DMS79 (cell line): ENCODE measurements at places on chromosomes 1 and 21.

DNA sequence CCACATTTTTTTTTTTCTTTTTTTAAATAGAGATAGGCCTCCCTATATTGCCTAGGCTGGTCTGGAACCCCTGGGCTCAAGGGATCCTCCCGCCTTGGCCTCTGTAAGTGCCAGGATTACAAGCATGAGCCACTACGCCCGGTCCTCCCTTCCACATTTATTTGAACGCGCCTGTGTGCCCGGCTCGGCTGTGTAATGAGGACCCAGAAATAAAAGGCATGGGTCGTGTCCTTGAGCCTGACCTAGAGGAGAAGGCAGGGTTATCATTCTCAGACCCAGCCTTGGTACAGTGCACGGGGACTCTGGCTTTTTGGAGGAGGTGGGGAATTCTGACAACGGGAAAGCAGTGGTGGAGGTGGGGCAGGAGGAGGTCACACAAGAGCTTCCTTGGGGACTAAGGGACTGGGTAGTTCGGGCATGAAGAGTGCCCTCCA is 841 bp downstream of the CENPF start:
- DNase-seq, result no peak

DNA sequence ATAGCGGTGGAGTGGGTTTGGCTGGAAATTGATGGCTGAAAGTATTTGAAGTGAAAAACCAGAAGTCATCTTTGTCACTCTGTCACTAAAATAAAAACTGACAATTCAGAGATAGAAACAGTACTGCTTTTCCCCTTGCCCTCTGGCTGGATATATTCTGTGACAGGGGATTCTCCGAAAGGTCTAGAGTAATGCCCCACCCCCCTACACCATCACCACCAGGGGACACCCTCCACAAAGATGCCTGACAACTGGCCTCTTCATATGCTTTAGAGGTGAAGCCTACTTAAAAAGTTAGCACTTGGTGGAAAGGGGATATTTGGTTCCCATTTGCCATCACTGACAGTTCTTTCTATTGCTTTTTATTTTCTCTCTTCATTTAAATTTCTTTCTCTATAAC is 73.5 kb downstream of the SGIP1 start:
- DNase-seq, result no peak

DNA sequence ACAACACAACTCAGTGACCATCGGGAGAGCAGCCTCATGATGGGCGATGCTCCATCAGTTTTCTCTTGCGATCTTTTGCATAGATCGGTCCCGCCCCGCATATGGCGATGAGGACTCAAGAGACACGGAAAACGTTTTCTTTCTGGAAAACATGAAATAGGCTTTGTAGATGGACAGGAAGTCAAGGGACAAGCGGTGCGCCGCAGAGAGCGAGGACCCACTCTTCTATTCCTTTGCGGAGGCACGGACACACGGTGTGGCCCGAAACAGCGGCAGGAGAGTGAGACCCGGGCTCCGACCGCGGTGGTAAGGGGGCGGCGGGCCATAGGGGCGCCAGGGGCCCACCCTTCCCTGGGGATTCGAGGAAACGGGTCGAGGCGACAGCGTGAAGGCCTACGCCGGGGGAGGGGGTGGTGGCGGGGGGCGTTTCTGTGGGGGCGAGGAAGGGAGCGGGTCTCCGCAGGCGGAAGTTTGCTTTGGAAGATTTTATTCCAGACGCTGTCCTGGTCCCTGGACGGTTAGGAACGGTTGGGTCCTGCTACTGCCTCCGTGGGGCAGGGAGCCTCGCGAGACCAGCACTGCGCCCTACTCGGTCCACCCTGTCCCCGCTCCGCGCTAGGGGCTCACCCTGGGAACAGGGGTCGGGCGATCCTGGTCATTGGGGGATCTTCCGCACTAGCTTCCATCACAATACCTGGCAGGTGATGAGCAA is 796 bp upstream of the TDRKH start:
- no peak for DNase-seq

DNA sequence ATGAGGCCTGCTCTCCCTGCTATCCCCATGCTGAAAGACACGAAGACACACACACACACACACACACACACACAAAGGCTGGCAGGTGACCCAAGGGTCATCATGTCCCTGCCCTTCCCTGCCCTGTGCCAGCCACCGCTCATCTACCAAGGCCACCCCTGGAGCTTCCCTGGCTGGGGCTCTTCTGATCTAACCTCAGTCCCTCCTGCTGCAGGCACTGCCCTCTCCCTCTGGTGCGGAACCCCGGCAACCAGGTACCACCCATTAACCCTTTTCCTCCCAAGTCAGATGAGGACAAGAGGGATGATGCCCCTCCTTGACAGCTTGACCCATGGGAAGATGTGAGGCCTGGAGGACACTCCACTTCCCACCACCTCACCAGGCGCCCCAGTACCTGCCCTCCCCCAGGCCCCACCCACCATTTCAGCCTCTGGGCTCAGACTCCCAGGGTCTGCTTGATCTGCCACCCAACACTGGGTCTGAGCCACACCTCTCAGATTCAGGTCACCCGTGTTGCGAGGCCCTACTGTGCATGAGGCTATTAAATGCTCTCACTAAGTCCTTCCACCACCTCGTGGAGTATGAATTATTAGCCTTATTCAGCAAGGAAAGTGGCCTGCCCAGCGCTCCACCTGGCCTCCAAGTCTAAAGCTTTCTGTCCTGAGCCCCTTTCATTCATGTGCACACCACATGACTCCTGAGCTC is 2.5 kb downstream of the SDC3 start:
- DNase-seq, result no peak

GRCh38 chr21:30726726-30727125 is 8.1 kb upstream of the KRTAP21-3 start:
- no peak for DNase-seq

DNA sequence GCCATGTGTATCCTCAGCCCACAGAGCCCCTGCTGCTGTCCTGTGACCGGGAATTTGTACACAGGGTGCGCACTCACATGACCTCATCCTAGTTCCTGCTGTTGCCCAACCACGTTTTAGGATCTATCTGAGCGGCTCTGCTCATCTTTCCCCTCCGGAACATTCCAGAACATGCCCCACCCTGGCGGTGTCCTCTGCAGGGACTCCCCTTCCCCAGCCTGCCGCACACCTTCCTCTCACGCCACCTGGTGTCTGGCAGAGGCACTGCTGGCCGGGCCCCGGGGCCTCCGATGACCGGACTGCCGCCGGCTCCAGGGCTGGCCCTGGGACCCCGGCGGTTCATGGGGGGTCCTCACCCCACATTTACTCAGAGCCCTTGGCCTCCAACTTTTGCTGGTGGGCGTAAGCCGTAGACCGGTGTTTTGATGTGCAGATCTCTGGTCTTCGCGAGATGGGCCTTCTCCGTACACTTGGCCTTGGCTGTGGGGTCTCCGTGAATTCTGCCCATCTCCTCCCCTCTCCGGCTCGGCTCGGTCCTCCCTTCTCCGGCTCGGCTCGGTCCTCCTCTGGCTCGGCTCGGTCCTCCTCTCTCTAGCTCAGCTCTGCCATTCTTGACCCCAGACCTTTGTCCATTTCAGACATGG is 29.5 kb downstream of the ARHGEF16 start:
- no peak for DNase-seq

DNA sequence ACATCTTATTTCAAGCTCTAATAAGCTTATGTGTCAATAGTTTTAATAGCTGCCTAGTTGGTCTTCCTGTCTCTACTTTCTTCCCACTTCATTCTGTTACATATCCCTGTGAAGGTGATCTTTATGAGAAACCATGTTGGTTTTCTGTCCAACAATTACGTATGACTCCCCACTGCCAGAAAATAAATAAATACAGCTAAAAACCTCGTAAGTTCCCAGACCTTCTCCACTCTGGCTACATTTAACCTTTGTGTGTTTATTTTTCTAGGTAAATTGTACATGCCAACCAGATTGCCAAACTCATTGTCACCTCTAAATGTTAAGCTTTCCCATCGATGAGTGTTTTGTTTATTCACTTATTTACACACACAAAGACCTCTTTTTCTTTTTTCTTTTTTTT is 147.2 kb downstream of the CRB1 start:
- no peak for DNase-seq

DNA sequence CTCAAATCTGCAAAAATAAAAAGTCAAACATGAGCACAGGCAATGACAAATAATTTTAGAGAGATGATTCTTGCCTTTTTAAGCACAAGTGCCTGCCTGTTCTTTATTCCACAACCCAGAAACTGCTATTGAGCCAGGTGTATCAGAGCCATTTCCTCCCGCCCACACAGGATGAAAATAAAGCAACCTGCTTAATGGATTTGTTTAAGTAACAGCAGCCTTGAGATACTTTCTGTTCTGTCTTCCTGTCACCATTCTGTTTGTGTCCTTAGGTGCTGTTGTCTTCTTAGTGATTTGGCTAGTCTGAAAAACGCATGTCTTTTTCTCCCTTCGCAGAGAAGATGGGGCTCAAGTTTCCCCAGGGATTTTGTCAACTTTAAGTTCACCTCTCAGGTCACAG is 11.4 kb downstream of the RPE65 start:
- no peak for DNase-seq

DNA sequence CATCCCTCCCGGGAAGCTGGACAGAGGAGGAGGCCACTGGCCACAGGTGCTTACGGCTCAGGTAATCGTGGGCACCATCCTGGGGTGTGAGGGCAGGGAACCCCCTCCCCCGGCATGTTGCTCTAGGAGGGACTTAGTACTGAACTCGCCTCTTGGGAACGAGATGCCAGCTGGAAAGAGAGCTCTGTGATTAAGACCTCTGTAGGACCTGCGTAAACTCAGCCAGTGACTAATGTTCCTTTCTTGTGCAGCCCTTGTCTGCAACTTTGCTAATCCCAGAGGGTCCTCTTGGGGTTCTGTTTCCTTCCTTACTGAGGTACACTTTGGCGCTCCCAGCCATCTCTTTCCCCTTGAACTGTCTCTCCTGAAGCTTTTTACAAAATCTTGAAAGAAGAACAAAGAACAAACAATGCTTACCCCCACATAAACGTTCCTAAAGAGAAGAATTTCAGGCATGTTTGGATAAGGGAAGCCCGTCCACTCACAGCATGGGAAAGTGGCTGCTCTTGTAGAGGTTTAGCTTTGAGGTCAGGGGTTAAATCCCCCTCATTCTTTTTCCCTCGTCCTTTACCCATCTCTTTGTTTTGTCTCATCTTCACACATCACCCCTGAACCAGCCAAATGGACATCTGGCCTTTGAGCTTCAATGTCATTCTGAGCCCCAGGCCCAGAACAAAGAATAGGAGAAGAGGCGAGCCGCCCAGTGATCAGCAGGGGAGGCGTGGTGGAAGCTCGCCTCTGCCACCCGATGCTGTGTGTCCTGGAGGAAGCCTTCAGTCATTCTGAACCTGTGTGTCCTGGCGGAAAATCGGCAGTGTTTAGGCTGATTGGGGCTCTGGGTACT is 37.4 kb downstream of the CITED4 start:
- DNase-seq, result no peak

DNA sequence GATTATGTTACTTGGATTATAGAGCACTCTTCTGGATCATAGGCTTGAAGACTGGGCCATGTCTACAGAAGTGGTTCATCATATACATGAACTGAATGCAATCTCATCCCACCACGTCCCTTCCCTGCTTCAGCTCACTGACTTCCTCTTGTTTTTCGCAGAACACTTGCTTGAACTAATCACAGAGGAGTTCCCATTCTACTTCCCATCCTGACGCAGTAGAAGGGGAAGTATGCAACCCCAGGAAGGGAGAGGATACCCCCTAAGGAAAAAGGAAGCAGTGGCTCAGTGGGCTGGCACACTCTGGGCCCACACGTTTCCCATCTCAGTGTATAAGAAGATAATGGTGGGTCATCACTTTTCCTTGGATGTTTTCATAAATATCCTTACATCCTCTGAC is 36.2 kb downstream of the CASQ2 start:
- DNase-seq, result no peak

DNA sequence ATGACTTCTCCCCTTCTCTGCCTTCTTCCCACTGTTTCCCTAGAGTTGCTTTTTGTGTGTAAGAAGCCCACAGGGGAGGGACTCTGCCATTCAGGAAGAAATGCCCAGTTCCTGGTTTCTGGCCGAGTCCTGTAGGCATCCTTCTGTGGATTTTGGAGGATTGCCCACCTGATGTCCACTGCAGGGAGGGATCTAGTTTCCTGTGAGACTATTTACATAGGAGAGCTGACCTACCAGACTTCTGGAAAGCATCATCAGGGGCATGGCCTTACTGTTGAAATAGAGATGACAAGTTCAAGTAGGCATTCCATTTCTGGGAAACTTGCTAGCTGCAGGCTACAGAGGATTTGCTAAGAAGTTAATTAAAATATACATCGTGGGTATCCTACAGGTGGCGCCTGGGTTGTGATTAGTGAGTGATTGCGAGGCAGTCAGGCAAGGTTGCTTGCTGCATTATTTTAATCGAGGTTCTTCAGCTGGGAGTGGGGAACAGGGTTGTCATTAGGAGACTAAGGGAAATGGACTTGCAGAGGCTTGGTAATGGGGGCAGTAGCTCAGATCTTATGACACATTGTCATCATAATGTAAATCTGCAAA is 148.7 kb downstream of the HHAT start:
- DNase-seq, result no peak

GRCh38 chr1:16387201-16388188 is 20.5 kb downstream of the SZRD1 start:
- DNase-seq, result peak; percentile 92

GRCh38 chr21:37763298-37763697 is 153.0 kb downstream of the KCNJ6 start:
- no peak for DNase-seq

DNA sequence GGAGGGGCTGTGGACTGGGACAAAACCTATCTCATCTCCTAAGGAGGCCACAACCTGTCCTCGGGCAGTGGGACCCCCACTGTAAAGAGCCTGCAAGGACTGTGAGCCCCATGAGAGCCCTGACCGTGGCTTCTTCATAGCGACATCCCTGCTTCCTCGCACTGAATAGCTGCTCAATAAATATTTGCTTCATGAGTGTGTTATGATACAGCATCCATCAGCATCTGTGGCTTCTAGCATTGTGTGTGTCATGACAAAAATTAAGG is 40.5 kb upstream of the CSF3R start:
- DNase-seq, result no peak

- no peak for DNase-seq
Measured at GRCh38 chr1:226001963-226002666, 3.0 kb upstream of the SDE2 start.

- DNase-seq, result no peak
Measured at GRCh38 chr1:213984387-213985208, 3.2 kb upstream of the PROX1 start.

DNA sequence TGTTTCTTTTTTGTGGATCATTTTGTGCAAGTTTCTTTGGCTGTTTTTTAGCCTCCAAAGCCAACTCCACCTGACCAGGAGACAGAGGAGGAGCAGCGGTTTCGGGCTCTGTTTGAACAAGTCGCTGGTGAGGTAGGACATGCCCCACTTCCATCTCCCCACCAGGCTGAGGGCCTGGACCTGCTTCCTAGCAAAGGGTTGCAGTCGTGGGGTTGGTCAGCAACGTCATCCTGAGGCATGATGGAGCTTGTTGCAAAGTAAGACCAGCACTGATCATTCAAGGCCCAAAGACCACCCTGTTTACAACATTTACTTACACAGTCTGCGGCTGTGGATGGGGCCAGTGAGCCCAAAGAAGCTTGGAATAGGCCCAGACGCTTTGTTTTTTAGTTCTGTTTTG is 40.3 kb downstream of the CAPN9 start:
- DNase-seq, result no peak
